ENCODE measurements at places on chromosomes 3 and 15.

GRCh38 chr3:7630351-7630911 is 769.5 kb downstream of the GRM7 start:
- DNase-seq: no peak

GRCh38 chr3:31294430-31295149 is 238.1 kb upstream of the STT3B start:
- peak; percentile 18 for DNase-seq

- peak; percentile 82 for DNase-seq
These were observed 111.6 kb downstream of the KBTBD8 start for GRCh38 chr3:67109651-67110204.

DNA sequence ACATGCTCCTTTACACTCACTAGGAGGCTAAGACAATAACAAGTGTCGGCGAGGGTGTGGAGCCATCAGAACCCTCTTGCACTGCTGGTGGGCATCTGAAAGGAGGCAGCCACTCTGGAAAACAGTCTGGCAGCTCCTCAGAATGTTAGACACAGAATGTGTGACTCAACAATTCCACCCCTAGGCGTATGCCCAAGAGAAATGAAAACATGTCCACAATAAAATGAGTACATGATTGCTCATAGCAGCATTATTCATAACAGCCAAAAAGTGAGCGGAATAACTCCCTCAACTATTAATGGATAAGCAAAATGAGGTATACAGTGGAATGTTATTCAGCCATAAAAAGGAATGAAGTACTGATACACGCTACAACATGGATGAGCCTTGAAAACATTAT is 57.8 kb downstream of the WNT7A start:
- peak; percentile 2 for DNase-seq

DNA sequence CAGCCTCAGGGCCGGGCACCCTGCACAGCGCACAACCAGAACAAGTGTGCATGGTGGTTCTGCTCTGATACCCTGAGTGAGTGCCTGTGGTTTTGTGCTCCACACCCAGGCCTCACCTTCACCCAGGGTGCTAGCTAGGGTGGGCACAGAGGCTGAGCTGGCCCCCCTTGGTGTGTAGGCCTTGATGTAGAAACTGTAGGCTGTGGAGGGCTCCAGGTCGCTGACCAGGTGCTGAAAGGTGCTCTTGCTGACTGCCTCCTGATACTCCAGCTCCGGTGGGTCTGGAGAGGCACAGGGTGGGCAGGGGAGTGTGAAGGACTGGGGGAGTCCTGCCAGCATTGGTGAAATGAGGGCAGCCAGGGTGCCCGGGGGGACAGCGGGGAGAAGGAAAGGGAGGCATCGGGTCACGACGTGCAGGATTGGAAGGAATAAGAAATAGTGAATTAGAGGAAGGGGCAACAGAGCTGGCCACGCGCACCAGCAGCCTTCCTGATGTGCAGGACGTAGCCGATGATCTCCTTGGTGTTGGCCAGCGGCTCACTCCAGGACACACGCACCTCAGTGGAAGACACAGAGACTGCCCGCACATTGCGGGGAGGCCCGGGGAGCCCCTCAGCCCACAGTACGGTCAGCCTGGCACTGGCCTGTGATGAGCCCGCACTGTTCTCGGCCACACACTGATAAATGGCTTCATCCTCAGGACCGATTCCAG is 26.6 kb downstream of the RNU5B-1 start:
- no peak for DNase-seq

DNA sequence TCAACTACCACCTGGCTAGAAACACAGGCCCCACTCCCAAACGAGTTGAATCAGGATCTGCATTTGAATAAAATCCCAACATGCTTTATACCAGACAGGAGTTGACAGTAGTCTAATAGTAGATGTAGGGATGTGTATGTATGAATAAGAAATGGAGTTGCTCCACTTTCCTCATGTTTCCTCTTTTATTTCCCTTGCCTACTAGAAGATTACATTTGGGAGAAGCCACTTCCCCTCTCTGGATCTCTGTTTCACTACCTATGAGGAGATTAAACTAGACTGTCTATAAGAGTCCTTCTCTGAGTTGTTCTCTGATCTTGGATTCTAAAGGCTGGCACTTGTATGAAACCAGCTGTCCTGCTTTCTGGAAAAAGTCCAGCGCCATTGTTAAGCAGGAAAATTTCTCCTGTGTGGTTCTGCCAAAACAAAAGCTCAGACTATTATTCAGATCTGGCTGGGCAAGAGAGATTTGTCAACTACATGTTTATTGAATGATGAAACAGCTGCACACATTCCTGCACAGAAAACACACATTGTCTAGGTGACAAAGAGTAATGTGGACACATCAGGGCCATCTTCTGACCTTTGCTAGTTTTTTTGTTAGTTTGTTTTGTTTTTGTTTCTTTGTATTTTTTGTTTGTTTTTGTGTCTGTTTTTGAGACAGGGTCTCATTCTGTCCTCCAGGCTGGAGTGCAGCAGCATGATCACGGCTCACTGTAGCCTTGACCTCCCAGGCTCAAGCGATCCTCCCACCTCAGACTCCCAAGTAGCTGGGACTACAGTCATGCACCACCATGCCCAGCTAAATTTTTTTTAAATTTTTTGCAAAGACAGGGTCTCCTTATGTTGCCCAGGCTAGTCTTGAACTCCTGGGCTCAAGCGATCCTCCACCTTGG is 29.9 kb downstream of the ACP3 start:
- DNase-seq: peak; percentile 11

DNA sequence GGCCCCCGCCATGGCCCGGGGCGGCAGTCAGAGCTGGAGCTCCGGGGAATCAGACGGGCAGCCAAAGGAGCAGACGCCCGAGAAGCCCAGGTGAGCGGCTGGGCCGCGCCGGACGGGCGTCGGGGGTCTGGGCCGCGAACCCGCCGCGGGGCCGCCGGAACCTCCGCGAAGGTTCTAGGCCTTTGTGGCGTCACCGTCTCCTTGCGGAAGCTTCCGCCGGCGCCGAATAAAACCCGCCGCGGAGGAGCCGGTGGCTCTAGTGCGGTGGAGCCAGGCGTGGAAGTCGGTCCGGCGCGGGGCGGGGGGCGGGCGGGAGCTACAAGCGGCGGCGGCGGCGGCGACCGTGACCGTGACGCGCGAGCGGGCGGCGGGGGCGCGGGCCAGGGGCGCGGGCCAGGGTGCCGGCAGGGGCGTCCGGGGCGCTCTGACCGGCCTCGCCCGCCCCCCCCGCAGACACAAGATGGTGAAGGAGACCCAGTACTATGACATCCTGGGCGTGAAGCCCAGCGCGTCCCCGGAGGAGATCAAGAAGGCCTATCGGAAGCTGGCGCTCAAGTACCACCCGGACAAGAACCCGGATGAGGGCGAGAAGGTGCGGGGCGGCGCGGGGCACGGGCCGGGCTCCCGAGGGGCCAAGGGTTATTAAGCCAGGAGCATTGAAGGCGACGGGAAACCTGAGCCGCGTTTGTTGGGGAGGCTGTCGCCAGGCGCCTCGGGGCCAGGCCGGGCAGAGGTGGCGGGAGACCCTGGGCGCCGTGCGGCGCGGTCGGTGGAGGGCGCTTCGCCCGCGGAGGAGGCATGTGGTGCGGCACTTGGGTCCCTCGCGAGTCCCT is at the start of gene DNAJA4:
DNAJA4 (plus strand) TSS at position 259 of the 833 bp plus-strand sequence; CDS start at position 461, 202 bp downstream.
- peak; percentile 47 for DNase-seq

GRCh38 chr3:31724116-31724515 is 191.4 kb downstream of the STT3B start:
- no peak for DNase-seq

GRCh38 chr3:98449606-98450193 is 13.3 kb upstream of the OR5K1 start:
- DNase-seq: no peak
